Caki2 (cell line): ENCODE measurements at places on chromosomes 3 and 15. TPM values are rescaled to one million over a fixed set of nuclear protein-coding genes. Genes with fewer than 3 reads are reported as not detected.

ADCY5 gene
- total RNA-seq, result 0.23 and 5.9 TPM in 2 replicates

WDR93 gene
- 0.93 and 1.5 TPM in 2 replicates for total RNA-seq

GPR62 gene
- total RNA-seq, result not detected in 2 replicates

DNA sequence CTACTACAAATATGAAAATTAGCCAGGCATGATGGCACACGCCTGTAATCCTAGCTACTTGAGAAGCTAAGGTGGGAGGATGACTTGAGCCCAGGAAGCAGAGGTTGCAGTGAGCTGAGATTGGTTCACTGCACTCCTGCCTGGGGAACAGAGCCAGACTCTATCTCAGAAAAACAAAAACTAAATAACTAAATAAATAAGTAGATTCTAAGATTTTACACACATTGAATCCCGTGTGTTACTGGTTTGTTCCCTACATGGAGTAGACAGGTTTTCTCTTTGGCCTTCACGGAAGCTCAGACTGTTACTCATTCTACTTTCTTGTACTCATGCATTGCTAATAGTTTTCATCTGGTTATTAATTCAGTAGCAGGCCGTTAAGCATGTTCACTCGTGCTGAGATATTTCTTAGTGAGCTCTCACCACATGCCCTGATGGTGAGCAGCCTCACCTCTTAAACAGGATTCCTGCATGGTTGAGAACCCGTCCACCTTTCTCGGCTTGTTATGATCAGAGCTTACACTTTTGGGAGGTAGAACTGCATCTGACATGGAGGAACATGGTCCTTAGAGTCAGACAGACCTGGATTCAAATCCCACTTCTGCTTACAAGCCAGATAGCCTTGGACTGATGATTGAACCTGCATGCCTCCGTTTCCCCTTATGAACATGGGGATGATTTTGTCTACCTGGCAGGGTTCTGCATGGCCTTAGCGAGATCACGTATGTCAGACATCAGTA, 49.1 kb downstream of the CMTM7 start:
- DNase-seq, result peak; percentile 10

DNA sequence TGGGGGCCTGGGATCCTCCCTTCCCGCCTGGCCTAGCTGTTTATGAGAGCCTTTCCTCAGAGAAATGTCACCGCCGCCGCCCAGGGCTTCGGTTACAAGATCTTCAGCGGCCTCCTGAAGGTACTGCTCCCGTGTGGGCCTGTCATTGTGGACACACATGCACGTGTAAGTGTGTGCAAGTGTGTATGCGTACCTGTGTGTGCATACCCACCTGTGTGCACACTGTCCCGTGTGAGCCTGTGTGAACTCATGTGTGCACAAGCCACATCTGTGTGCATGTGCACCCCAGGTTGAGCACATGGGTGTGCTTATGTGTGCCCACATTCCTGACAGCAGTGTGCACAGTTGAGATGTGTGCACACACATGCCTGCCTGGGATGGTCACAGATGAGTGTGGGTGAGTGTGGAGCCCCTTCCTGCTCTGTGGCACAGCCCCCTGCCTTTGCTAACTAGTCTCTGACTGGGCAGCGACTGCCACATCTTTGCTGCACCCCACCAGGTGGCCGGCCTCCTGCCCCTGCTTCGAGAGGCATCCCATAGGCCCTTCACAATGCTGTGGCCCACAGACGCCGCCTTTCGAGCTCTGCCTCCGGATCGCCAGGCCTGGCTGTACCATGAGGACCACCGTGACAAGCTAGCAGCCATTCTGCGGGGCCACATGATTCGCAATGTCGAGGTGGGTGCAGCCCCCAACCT, 14.1 kb downstream of the NT5DC2 start:
- no peak for DNase-seq

DNA sequence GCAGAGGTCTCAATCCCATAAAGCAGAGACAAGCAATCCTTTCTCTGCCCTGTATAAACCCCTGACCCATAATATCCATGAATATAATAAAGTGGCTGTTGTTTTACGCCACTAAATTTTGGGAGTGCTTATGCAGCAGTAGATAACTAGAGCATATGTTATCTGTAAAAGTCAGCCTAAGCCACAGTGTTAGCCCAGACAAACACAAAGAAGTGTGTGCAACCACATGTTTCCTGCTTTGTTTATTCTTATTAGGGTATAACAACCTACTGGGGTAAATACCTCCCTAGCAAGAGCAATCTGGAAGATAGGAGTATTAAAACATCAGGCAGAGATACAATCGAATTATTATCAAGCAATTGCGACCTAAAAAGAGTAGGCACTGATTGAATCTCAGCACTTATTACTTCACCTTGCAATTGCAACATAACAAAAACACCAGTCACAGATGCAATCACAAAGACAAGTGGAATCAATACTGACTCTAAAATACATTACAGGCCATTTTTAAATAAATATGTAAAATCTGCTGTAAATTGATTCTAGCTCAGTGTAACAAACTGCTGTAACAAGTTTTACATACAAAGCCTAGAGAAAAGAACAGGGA, 94.6 kb upstream of the UBE2E2 start:
- DNase-seq, result no peak

GRCh38 chr15:27183201-27183600, 212.2 kb downstream of the GABRG3 start:
- DNase-seq, result no peak

DNA sequence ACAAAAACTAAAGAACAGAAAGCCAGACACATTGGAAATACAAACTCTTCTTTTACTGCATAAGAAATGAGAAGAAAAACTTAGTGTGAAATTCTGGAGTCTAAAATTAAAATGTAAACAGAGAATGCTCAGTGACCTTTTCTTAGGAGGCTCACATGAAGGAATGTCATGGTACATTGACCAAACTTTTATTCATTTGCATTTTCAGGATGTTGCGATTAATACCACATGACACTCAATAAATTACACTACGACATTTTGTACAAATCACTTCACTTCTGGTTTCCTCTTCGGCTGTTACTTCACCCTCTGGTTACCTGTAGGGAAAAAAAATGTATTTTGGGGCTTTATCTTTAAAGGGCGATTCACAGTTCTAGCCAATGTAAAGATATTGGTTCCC, 56.4 kb upstream of the ACTC1 start:
- DNase-seq, result peak; percentile 59

DNA sequence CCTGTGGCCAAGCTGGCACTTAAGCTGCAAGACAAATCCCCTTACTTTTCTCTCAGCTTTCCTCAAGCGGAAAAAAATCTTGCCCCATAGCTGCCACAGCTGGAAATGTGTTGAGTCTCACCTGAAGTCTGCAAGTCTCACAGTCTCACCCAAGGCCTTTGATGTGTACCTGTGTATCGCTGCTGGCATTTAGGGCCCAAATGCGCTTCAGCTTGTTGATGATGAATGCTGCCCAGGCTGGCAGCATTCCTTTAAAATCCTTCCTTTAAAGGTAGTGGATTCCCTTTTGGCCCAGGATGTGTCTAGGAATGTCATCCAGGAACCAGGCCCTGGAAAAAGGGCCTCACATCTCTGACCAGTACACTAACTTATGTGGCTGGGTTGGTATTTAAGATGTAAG, 7.0 kb downstream of the OR5K4 start:
- no peak for DNase-seq

- no peak for DNase-seq
Observed at GRCh38 chr15:93042691-93043378, 46.2 kb downstream of the RGMA start.

DNA sequence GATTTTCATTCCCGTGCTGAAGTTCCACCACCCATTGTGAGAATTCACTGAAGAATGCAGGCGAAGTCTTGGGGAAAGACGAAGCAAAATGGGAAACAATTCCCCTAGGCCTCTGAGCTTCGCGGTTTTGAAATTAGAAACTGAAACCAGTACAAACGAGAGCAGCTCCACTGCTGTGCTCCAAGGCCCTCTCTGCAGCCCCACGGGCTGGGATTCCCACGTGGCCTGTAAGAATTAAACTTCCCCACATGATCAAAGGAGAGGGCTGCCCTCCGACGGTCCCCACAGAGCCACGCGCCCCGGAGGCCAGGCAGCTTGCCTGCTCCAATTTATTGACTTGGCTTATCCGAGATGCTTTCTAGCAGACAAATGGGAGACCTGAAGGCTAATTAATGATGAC, 144.0 kb downstream of the GREM1 start:
- DNase-seq, result no peak

- DNase-seq, result no peak
Observed at GRCh38 chr3:7038394-7038793, 177.5 kb downstream of the GRM7 start.

DNA sequence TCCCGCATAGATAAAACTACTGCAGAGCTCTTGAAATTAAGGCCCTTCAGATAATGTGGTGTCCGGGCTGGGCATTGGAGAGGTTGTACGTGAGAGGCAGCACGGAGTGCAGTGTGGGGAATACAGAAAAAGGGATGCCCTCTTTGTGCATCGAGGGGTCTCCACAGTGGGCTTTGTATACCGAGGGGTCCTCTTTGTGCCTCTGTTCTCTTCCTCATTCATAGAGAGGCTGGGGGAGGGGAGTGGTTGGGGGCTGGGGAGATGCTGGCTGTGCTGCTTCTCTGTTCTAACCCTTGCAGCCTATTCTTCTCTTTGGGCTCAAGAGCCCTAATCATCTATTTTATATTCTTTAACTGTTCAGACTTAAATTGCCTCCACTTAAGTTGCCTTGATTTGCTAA, 74.3 kb upstream of the NDN start:
- no peak for DNase-seq

DNA sequence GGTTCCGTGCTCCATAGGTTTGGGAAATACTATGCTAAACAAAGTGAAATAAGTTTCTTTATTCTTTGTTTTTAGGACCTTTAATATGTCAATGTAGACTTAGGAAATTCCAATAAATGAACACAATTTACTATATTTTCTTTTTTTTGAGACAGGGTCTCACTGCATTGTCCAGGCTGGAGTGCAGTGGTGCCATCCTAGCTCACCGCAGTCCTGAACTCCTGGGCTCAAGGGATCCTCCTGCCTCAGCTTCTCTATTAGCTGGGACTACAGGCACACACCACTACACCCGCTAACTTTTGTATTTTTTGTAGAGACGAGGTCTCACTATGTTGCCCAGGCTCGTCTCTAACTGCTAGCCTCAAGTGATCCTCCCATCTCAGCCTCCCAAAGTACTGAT, 12.4 kb upstream of the HOMER2 start:
- no peak for DNase-seq

DNA sequence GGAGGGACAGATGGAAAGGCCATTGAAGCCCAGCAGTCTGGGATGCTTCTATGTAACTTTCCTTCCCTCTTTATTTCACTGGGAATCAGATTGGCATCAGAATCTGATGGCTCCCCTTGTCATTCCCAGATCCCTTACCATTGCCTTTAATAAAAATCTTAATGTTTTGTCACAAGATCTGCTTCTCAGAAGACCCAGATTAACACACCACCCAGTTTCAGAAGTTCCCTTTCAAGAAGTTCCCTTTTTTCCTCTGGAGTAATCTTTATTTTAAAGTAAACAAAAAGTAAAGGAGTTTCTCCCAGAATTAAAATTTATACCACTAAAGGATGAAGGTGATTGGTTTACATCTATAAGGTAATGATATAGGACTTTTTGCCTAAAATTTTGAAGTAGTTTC, 76.4 kb downstream of the UBR1 start:
- DNase-seq, result no peak
